Activated T-helper 1 cell treated with anti-CD3 and anti-CD28 coated beads, Interleukin-2, amount 50 U/mL, for 16 hours (primary cell): ENCODE measurements at places on chromosomes 2 and 18.

GRCh38 chr2:88697370-88698026 is 6.0 kb downstream of the RPIA start:
- no peak for DNase-seq

- no peak for DNase-seq
These were observed 23.0 kb upstream of the CEP68 start for GRCh38 chr2:65033178-65033577.

GRCh38 chr2:58131191-58132011 is 84.8 kb downstream of the VRK2 start:
- DNase-seq = no peak

DNA sequence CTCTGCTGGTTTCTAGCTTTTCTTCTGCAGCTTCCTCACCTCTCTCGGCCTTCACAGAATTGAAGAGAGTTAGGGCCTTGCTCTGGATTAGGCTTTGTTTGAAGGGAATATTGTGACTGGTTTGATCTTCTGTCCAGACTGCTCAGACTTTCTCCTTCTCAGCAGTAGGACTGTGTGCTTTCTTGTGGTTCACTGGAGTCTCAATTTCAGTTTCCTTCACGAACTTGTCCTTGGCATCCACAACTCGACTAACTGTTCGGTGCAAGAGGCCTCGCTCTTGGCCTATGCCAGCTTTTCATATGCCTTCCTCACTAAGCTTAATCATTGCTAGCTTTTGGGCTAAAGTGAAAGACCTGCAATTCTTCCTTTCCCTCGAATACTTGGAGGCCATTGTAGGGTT is 18.9 kb upstream of the SALL3 start:
- no peak for DNase-seq

DNA sequence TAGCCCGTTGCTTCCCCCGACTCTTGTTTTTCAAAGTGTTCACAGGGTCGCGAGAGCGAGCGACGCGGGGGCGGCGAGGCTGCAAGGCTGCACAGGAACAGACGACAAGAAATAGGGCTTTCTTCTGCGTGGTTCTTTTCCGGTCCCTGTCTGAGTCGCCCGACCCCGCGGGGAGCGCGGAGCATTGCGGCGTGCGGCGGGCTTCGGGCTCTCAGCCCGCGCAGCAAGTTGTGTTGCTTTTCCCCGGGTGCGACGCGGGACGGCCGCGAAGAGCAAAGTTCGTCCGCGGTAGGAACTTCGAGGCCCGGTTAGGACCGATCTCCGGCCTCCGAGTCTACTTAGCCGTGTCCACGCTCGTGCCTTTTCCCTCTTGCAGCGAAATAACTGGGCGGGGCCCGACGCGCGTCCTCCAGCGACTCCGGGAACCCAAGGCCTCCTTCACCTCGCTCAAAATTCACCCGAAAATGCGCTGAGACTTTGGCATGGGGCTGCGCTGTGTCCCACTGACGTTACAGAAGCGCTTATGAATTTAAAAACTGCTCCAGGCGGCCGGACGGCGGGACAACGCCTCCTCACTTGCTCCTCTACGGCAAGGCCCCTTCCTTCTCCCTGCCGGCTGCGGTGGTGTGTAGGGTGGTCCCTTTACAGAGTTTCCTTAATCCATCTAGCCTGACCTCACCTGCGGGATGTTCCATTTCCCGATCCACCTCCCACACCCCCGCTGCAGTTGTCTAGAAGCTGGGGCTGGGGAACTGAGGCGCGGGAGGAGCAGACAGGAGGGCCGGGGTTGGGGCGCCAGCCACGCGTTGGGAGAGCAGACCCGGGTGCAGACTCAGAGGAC is 1.5 kb upstream of the BCL2L11 start:
- no peak for DNase-seq

DNA sequence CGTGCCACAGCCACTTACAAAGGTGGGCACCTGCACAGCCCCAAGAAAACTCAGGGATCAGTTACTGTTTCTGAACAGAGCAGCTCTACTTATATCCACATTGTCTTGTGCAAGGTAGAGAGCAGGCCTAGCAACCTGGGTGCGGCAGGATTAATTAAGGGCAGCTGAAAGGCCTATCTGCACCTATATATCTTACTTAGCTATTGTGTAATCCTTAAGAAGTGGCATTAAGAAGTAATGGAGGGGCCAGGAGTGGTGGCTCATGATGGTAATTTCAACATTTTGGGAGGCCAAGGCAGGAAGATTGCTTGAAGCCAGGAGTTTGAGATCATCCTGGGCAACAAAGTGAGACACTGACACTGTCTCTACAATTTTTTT is 12.8 kb upstream of the ARL5A start:
- DNase-seq = no peak

DNA sequence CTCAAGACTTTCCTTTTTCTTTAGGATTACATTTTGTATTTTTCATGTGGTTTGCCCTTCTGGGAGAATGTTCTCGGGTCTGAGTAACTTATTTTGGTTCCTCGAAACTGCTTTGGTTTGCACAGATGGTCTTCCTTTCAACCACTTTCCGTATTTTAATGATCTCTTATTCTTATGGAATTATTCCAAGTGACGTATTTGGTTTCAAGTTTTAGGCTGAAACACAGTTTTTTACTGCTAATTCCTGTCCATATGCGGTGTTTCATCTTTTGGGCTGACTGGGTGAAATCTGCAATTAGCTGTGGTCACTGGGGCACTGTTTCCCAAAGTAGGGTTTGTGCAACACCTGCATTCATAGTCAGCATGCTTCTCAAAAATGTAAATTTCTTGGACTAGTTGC is 122.7 kb downstream of the CAPN13 start:
- no peak for DNase-seq

- DNase-seq = no peak
These were observed 260.3 kb downstream of the AFF3 start for GRCh38 chr2:99881901-99882591.
